Neuronal stem cell (in vitro differentiated cells): ENCODE measurements at places on chromosomes 2 and 18.

DNA sequence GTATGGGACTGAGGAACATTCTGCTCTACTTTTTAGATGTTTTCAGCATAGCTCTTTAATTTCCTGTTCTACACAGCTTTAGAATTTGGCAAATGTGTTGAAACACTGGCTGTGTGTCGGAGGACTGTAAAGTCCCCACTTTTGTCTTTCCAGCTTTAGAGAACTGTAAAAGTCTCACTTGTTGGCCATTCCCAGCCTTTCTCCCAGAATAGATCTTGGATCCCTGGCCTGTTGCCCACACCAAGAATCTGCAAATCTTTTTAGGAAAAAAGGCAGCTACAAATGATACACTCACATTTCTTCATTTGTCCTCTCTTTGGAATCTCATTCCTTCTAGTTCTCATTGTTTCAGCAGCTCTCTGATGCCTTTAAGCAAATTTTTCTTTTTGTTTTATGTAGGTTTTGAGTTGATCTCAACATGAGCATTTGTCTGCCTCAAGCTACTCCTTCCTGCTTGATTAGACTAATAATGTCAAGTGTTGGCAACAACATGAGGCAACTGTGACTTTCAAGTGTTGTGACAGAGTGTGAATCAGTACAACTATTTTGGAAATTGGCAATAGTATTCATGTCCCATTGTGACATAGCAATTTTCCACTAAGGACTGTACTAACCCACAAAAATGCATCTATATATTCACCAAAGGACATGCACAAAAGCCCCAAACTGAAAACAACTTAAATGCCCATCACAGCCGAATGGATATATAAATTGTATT is 610.8 kb downstream of the EPHA4 start:
- DNase-seq, result no peak

DNA sequence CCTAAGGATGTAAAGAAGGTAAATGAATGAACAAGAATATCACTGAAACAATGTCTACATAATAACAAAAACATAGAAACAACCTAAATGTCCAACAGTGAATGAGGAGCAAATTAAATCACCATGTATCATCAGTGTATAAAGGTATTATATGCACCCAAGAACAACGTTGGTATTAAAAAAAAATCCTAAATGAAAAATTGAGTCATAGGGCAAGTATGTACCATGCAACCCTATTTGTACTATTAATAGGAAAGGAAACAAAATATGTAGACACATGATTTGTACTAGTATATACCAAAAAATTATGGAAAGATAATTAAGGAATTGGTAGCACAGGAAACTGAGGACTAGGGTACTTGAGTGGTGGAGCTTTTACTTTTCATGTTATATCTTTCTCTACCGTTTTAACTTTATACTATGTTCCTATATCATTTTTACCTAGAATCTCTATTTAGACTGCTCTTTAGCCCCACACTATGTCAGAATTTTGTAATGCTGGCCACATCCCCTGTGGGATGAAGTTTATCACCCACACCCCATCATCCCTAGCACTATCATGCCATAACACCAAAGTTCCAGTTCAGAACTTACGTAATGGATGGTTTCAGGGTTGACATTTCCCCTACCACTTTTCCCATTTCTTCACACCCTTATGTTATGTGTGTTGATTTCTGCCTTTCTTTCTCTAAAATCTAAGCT is 25.6 kb downstream of the IKZF2 start:
- DNase-seq, result no peak

- no peak for DNase-seq
These were observed 12.0 kb downstream of the DYSF start for GRCh38 chr2:71465356-71465755.

GRCh38 chr2:1685957-1686783 is 58.1 kb downstream of the PXDN start:
- no peak for DNase-seq

DNA sequence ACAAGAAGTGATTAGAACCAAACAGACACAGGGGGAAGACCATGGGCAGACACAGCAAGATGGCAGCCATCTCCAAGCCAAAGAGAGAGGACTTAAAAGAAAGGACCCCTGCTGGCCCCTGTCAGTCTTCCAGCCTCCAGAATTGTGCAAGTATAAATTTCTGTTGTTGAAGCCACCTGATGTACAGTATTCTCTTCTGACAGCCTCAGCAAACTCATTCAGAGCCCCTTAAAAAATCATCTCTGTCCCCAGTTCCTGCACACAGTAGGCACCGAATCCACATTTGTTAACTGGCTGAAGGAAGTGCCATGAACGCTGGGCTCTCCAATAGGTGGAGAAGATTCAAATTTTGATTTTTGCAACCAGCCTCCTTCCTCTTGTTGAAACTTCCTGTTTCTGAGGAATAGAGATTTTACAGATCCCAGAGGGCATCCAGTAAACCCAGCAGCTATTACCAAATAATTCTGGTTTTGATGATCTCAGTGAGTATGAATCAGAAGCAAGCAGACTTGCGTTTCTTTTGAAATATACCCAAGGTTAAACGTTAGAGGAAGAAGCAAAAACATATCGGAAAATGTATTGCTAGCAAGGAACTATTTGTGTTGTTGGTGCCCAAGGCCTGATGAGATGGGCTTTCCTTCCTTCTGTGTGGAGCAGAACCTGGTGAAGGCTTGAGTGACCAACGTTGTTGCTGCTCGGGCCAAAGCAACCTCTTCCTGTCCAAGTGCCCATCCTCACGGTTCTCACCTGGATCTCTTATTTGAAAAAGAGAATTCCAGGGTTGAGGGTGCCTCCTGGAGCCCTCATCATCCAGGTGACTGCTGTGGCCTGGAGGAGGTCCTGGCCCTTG is 47.7 kb upstream of the PLB1 start:
- DNase-seq, result no peak

- no peak for DNase-seq
These were observed 2.2 kb downstream of the LOXL3 start for GRCh38 chr2:74551530-74551929.

DNA sequence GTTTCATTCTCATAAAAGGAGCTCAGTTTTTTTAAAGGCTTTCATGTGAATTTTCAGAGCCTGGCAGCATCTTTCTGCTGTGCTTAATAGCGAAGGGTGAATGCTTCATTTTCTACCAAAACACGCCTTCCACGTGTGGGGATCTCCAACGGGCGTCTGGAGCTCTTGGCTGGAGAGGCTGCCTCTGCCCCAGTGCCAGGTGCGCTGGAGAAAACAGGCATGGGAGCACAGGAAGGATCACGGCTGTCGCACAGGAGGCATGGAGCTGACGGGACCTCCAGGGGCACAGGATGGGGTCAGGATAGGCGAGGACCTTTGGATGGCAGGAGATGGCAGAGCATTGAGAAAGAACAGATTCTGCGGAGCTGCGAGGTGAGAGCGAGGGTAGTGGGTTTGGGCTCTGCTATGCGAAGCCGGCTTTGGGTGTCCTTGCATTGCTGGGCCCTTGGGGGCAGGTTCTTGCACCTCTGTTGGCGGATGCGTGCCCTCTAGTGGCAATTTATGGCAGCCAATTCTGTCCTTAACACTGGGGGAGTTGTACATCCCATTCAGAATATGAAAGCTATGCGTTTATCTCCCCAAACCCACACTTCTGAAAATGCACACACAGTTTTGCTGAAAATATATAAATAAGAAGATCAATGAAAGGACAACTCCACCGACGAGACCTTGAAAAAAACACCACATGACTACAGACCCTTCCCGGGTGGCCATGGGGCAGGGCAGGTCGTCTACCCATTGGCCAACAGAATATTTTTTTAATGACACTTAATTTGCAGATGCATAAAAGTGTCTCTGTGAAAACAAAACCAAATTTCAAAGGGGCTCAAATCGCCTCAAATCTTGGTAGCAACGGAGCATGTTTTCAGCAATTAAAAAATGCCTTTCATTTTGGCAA is 90.4 kb upstream of the SLC35G4 start:
- DNase-seq, result peak; percentile 51

DNA sequence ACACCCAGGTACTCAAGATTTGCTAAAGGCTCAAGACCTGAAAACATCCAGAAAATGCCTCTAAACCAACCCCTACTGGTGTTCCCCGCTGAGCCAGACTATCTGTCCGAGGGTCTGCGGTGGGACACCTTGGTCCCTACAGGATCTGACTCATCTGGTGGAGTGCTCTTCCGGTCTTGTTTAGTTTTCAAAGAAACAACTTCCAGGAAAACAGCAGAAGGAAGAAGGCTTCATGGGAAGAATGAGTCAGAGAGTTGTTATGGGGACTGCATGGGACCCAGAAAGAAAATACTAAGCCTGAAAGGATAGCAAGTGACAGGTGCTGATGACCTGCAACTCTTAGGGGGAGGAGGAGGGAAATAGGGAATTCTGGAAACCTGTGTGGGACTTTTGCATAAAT is 41.3 kb downstream of the ZFP36L2 start:
- no peak for DNase-seq

DNA sequence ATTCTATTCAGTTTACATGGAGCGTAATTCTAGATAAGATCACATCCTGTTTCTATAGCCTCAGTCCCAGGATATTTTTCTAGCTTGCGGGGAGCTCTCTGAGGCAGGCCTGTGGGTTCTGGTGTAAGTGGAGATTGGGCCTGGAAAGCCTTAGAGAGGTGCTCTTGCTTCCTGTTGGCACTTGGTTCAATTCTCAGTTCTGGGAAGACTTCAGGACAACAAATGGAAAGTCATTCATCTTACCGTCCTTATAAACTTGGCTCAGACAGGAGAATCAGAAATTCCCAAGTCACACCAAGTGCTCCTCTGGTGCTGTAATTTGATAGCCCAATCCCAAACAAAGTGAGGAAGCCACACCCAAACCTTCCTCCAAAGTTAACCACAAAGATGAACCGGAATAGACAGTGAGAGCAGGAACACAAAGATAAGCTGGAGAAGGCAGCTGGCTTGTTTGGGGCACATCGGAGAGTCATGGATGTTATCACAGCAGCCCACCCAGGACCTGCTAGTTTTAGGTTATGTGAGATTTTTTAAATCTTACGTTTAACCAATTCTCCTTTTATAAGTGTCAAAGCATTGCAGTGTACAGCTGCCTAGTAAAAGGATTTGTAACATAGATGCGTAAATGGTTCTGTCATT is 144.3 kb upstream of the MAP3K20 start:
- DNase-seq, result peak; percentile 44

DNA sequence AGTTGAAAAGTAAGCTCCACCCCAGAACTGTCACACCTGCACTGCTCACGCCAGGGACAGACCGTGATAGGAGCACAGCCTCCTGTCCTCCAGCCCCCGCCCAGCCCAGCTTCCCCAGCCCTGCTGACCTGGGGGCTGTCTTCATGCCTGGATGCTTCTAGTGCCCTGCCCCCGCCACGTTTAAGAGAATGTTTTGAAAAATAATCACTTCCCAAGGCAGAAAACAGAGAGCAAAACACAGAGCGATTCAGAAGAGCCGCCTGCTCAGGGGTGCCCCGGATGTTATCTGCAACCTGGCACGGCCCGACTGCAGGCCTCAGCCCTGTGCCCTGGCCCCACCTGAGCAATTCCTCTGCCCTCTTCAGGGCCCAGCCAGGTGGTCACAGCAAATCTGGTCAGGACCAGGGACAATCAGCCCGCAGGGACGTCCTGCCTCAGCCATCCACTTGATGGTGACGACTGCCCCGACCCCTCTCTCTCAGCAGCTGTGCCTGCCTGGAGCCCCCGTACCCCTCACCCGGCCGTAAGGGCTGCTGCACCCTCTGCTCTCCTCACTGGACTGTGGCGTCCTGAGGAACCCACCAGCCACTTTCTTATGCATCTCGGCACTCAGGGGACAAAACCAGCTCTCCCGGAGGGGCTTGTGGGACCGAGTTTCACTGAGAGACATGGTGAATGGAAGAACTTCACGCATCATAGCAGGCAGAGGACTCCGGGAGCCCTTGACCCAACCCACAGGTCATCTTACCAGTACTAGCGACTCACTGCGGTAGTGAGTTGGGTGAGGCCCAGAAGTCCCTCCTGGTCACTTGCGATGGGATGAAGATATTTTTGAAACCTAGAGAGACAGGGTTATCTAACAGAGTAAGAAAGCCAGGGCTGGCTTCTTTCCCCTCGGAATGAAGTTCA is 30.2 kb downstream of the ADI1 start:
- DNase-seq, result no peak

DNA sequence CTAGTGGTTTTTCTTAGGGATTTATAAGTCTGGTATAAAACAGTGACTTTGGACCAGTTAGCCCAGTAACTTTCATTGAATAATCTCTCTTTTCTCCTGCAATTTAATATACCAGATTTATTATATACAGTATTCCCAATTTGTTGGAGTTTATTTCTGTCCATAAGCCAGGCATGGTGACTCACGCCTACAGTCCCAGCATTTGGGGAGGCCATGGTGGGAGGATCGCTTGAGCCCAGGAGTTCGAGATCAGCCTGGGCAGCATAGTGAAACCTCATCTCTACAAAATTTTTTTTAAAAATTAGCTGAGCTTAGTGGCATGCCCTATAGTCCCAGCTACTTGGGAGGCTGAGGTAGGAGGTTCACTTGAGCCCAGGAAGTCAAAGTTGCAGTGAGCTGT is 26.7 kb downstream of the CNNM4 start:
- DNase-seq, result no peak

DNA sequence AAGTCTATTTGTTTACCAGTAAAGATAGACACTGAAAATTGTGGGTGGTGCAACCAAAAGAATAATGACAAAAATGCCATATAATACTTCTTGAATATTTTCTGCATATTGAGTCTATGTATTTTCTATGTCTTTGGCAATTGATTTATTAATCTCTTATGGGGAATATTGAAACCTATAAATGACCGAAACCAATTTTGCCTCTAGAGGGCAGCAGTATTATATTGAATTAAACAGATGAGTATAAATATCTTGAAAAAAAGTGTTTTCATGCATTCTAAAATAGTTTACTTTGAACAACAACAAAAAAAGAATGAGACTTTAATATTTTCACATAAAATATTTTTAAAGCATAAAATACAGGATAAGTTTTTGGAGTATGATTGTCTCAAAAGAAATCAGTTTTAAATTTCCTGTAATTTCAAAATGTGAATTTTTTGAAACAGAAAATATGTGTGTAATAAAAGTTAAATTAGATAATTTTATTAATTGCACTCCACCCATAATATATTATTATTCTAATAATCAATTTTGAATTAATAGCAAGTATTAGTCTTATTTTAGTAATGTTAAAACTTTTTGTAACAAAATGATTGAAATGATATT is 49.9 kb upstream of the CALCRL start:
- no peak for DNase-seq

GRCh38 chr2:202757339-202757738 is 114.2 kb downstream of the ICA1L start:
- no peak for DNase-seq
